Aorta (tissue), 5 donors: ENCODE measurements at places on chromosomes 4 and X. TPM values are rescaled to one million over a fixed set of nuclear protein-coding genes. Genes with fewer than 3 reads are reported as not detected.

GRCh38 chr4:23322732-23323131 is 567.1 kb downstream of the PPARGC1A start:
- H3K27me3 ChIP-seq, result no peaks in the 10 kb centered on the region
- DNase-seq, result no peak
- H3K27ac ChIP-seq, result no peak overlapping the region
- no peaks in the 10 kb centered on the region for H3K36me3 ChIP-seq
- H3K4me3 ChIP-seq, result no peak overlapping the region

The IRF2 gene
- 17.7 TPM for polyA plus RNA-seq

The FHDC1 gene
- polyA plus RNA-seq, result 0.20 TPM

The SPARCL1 gene
- polyA plus RNA-seq, result 1,112 TPM

DNA sequence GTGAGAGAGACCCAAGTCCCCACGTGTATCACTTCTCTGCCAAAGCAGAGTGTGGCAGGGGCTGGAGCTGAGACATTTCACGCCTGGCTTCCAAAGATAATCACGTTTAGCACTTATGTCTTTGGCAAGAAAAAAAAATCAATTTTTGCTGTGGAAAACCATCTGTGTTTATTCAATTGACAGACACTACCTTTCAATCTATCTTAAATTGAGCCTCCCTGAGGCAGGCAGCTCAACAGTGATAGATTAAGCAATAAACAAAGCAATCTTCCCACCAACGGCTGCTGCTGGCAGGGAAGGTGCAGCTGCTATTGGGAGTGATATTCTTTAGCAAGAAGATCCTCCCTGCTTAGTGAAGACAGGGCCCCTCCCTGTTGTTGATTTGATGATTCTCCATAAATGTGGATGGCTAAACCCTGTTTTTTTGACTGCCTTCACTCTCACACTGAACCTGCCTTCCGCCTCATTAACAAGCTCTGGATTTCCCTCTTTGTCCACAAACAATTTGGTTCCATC is 11.6 kb upstream of the MAGEB17 start:
- DNase-seq, result no peak
- no peak overlapping the region for H3K4me3 ChIP-seq
- H3K36me3 ChIP-seq, result no peaks in the 10 kb centered on the region
- no peak overlapping the region for H3K27ac ChIP-seq

The TEX13B gene
- not detected for polyA plus RNA-seq

- no peaks in the 10 kb centered on the region for H3K27me3 ChIP-seq
- DNase-seq, result no peak
- no peaks in the 10 kb centered on the region for H3K4me1 ChIP-seq
- H3K36me3 ChIP-seq, result no peaks in the 10 kb centered on the region
- H3K4me3 ChIP-seq, result no peak overlapping the region
Measured at GRCh38 chrX:53116101-53116500, 22.2 kb downstream of the KANTR start.

- no peak for DNase-seq
- no peak overlapping the region for H3K27ac ChIP-seq
- no peak overlapping the region for H3K4me3 ChIP-seq
- no peaks in the 10 kb centered on the region for H3K36me3 ChIP-seq
- H3K27me3 ChIP-seq, result no peaks in the 10 kb centered on the region
- H3K4me1 ChIP-seq, result peaks cover 5% of the 10 kb centered on the region
Measured at GRCh38 chr4:84938316-84938715, 28.2 kb downstream of the WDFY3 start.

The CXCL10 gene
- 7.8 TPM for polyA plus RNA-seq

The MED12 gene
- polyA plus RNA-seq, result 14.6 TPM

DNA sequence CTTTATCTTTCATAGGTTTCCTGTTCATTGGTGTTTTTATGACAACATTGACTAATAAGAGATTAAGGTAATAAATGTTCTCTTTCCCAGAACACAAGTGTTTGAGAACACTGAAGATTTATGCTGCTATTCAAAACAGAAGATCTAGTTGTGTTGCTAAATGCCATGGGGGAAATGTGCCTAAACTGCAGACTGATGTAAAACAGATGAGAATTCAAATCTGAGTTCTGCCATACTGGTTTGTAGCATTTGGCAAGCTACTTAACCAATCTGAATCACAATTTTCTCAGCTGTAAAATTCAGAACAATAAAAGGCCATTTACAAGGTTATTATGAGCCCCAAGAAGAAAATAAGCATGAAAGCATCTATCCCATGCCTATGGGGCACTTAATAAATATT is 2.3 kb downstream of the SLC10A6 start:
- no peaks in the 10 kb centered on the region for H3K36me3 ChIP-seq
- H3K27ac ChIP-seq, result no peak overlapping the region
- no peak for DNase-seq
- H3K4me3 ChIP-seq, result no peak overlapping the region
- no peaks in the 10 kb centered on the region for H3K4me1 ChIP-seq

The AWAT1 gene
- polyA plus RNA-seq, result not detected

GRCh38 chrX:10484683-10485247 is 135.6 kb downstream of the MID1 start:
- H3K36me3 ChIP-seq, result no peaks in the 10 kb centered on the region
- H3K27me3 ChIP-seq, result no peaks in the 10 kb centered on the region
- no peak overlapping the region for H3K4me3 ChIP-seq
- no peak for DNase-seq

The CXCL1 gene
- polyA plus RNA-seq, result 1.6 TPM

The SYP gene
- 3.0 TPM for polyA plus RNA-seq

The NAT8L gene
- 0.05 TPM for polyA plus RNA-seq

- no peak for DNase-seq
- no peak overlapping the region for H3K4me3 ChIP-seq
- no peaks in the 10 kb centered on the region for H3K4me1 ChIP-seq
- peaks cover 3% of the 10 kb centered on the region for H3K36me3 ChIP-seq
- H3K27ac ChIP-seq, result peak overlapping the region; percentile 11
Measured at GRCh38 chr4:17578482-17578891, 1.5 kb downstream of the LAP3 start.

GRCh38 chrX:131778269-131779218 is 234.7 kb downstream of the OR13H1 start:
- no peaks in the 10 kb centered on the region for H3K36me3 ChIP-seq
- no peak overlapping the region for H3K27ac ChIP-seq
- no peak for DNase-seq
- H3K27me3 ChIP-seq, result no peaks in the 10 kb centered on the region

DNA sequence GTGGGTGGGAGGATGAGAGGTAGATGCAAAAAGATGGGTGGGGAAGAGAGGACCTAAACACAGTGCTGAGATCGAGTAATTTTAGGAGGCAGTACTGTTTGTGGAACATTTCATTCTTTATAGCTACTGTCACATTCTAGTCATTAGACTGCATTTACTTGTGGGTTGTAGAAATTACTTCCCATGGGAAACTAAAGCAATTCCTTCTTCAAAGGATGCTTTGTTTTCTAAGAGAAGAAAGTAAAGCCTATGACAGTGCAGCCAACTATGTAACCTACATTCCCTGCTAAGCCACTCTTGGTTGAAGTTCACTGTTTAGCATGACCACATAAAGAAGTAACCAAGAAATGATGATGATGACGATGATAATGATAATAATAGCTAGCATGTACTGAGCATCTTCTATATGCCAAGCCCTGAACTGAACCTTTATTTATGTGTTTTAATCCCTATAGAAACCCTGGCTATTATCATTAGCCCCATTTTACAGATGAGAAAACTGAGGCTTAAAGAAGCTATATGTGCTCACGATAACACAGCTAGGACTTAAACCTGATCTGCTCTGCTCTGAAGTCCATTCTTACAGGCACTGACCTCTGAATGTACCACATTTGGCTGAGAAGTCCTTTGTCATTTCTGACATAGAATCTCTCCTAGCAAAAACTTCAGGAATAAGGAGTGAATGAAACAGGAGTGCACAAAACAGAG is 114.5 kb upstream of the KIT start:
- H3K4me3 ChIP-seq, result no peak overlapping the region
- H3K4me1 ChIP-seq, result no peaks in the 10 kb centered on the region
- no peak for DNase-seq

The MAGEA1 gene
- polyA plus RNA-seq, result not detected
